ENCODE measurements at places on chromosomes 2 and 18.

DNA sequence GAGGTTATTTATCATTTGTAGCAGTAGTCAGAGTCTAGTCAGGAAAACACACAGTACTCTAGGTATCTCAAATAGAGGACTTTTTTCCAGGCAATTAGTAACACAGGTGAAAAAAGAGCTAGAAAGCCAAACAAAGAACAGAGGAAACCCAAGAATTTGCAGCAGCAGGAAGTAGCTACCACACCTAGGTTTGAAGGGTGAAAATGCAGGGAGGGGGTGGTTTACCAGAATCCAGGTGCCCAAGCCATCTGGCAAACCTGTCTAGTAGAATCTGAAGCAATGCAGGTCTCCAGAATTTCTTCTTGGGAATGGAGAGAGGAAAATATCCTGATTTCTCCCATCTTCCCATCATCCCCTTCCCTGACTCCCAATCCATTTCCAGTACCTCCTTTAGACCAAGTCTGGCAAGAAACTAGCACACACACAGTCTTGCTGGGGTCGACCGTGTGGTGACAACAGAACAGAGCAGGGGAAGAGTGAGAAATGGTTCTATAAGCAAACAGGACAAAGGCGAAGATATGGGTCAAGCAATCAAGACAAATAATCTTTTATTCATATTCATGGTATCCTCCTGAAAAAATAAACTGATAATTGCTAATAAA, 231.9 kb upstream of the MMADHC start:
- no peak for DNase-seq

GRCh38 chr2:51201295-51201694, 169.4 kb upstream of the NRXN1 start:
- no peak for DNase-seq

DNA sequence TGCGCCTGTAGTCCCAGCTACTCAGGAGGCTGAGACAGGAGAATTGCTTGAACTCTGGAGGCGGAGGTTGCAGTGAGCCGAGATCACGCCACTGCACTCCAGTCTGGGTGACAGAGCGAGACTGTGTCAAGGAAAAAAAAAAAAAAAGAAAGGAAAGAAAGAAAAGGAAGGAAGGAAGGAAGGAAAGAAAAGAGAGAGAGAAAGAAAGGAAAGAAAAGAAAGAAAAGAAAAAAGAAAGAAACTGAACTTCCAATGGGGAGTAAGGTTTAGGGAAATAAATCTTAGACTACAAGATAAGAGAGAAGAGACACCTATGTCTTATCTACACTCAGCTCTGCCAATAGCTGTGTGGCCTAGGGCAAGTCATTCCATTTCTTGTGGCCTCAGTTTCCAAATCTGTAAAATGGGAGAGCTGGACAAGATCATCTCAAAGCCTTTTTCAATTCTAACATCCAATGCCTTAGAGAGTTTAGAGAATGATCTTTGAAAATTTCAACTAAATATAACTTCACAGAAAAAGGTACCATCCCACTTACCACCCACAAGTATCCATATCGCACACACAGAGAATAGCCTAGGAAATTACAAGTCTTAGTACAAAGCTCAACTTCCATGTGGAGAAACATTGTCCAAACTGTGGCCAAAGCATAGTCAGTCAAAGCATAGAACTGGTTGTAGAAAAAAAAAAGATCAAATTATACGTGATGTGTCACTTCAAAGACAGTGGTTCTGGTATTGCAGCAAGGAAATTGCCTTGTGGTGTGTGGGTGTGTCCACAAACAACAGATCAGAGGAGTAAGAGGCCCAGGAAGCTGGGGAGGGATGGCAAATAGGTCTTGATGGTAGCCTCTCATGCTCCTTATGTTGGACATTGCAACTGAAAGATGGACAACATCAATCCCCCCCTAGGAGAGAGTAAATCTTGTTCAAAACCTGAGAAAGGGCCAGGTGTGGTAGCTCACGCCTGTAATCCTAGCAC, 42.4 kb downstream of the SLC14A2 start:
- DNase-seq, result no peak

GRCh38 chr2:212726403-212726802, 187.8 kb upstream of the ERBB4 start:
- no peak for DNase-seq

DNA sequence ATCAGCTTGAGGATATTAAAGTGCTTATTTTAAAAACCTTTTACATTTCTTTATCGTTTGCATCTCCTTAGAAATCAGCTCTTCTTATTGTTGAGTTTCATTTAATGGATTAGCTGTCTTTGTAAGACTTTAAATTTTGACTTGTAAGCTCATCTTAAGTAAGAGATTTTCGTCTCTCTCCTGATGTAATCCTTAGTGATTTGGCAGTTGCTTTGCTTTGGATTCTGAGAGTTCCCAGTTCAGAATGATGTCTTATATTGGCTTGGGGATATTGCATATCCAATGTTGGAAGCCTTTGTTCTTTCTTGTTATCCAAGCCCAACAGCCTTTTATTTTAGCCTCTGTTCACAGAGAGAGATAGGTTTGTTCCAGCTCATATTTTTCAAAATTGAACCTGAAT, 212.1 kb downstream of the ARL6IP6 start:
- DNase-seq, result no peak

DNA sequence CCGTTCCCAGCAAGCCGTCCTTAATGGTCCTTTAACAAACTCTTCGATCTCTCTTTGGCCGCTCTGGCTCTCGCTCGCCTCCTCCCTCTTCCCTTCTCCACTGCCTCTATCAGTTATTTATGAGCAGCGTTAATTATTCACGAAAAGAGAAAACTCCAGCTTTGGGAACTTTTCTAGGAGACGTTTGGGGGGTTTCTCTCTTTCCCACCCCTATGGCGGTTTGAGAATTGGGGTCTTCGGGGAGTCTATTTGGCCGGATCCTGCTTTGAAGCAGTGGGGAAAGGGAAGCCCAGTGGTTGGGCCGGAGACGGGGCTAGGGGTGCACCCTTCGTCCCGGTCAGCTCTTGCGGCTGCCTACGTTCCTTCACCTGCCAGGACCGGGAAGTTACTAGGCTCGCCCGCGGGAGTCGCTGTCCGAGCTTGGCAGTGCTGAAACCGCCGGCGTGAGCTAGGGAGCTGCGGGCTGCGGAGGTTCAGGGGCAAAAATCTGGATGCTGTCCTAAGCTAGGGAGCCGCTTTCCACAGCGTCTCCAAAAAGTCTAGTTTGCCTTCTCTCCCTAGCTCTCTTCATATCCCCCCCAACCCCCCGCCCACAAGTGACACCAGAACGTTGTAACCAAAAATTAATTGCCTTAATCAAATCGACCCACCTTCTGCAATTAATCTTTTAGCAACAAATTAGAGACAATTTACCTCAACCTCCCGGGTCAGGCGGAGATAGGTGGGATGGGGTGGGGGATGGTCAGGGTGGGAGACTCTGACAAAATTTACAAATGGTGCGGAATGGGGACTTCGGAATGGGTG, 8.9 kb upstream of the SKOR2 start:
- peak; percentile 47 for DNase-seq

GRCh38 chr2:207848545-207848928, 78.8 kb upstream of the FZD5 start:
- DNase-seq, result no peak

DNA sequence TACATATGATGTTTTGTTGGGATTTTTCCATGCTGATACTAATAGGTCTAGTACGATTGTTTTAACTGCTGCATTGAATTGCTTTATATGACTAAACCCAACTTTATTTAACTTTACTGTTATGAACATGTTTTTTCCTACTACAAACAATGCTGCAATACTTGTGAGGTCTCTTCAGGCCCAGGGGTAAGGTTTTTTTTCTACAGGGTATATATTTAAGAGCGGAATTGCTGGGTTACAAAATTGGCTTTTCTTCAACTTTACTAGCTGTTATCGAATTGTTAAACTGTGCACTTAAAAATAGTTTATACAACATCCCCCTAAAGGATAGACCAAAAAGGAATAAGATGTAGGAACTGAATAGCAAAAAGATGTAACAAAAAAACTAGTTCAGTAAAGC, 78.5 kb upstream of the TMEM178A start:
- DNase-seq, result no peak

GRCh38 chr2:174996622-174997021, 8.6 kb downstream of the CHN1 start:
- DNase-seq, result no peak

DNA sequence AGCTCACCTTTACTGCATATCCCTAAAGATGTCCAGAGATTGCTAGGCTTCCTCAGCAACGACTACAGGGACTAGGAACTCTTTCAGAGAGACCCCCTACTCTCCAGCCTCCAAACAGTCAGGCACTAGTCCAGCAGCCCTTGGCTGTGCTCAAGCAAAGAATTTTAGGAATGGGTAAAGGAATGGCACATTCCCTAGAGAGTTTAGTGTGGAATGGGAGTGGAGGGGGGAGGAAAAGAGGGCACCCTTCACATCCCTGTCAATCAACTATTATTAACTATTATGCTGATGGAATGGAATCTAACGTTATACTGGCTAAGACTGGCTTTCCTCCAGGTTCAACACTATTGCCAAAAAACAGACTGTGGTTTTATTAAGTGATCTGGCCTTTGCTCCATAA, 64.8 kb downstream of the IKZF2 start:
- DNase-seq, result peak; percentile 48

Data from fibroblast of skin of right quadriceps (primary cell).